Cortex of kidney (tissue), 1 donor: ENCODE measurements at places on chromosomes 3 and 15.

DNA sequence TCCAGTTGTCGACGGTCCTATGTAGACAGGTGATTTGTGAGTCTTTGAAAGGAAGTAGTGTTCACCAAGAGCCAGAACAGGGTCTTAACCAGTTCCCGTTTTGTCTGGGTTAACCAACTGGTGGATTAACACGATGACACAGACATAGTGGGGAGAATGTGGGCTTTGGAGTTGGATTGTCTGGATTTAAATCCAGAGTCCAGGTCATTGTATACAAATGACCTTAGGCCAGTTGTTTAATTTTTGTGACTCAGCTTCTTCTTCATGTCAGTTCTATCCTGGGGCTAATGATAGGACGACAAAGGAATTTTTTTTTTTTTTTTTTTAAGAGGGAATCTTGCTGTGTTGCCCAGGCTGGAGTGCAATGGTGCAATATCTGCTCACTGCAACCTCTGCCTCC, 126.7 kb downstream of the LPP start:
- no peak for DNase-seq

DNA sequence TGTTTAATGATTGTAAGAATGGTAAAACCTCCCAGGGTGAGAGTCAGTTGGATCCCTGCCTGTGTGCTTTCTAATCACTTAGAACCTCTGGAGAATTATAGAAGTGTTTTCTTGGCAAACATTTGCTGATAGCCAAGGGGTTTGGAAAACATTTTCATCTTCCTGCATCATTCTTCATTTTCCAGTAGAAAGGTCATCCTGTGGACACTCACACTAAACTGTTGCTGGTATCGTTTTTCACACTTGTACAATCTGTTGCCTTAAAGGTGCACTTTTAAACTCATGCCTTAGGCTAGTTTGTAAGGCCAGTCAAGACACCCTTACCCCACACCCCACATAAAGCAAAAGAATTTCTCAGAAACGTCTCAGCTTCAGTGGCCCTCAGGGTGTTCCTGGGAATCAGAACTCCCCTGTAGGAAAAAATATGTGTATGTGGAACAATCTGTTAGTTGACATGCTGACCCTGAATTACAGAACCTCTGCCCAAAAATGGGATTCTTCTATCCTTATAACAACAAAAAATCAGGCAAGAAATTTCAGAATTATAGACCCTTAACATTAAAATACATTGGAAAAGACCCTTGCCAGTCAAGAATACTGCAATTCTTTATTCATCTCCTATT, 5.8 kb upstream of the PLD1 start:
- no peak for DNase-seq

DNA sequence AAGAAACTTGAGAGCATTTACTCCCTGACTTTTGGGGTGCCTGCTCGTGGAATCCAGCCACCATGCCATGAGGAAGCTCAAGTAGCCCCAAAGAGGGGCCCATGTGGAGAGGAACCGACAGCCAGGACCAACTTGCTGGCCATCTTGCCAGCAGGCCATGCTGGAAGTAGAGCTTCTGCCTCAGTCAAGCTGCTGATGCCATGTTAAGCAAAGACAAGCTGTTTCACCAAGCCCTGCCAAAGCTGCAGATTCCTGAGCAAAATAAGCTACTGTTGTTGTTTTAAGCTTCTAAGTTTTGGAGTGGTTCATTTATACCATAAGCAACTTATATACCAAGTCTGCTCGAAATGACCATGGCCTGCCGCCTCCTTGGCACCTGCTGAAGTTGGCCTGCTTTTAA, 14.1 kb downstream of the RFTN1 start:
- DNase-seq = no peak

- no peak for DNase-seq
Measured at GRCh38 chr3:49164983-49165720, 979 bp downstream of the CCDC71 start.

DNA sequence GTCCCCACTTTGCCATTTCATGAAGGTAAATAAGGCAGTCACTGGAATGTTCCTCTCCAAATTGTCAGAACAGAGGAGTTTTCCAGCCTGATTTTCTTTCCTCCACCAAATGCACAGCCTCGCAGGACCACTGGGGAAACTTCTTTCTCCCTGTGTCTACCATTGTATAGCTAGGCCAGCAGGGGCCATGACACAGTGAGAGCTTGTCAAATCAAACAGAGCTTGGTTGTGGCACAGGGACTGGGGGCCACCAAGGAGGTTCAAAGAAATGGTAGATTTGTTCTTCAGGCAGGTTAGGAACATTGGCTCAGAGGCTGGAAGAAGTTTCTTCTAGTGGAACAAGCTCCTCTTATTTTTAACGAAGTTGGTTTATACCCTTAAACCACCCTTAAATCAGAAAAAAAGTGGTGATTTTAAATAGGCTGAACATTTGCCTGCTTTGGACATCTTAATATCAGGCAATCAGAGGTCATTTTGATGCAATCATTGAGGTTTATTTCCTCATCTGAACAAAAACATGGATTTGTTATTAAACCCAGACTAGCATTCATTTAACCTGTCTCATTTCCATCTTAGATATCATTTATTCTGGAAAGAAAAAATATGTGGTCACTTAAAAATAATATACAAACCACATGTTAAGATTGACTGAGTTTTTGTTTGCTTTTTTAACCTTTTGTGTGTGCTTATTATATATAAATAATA, 105.6 kb downstream of the GTPBP8 start:
- DNase-seq = no peak

GRCh38 chr3:152121270-152121636, 147.5 kb upstream of the MBNL1 start:
- DNase-seq = no peak

DNA sequence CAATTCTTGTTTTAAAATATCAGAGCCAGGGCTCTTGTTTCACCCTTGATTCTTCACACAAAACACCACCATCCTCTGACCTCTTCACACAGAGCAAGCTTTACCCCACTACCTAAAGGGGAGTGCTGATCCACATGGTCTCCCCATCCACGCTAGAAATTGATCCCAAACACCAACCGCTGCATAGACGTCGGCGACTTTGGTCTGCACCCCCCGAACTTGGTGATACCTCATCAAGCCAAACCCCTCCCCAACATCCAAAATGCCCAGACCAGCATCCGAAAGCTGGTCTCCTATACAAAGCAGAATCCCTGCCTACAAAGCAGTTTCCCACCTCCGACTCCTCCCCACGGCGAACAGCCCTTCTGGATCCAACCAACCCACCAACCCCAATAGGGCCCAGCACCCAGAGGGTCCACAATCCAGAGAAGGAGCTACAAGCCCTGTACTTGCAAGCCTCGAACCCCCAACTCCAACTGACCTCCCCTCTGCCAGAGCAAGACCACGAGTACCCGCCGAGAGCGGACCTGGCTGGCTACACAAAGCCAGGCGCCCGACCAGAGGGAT, 25.8 kb upstream of the MTHFS start:
- no peak for DNase-seq

- DNase-seq = no peak
Measured at GRCh38 chr15:48486228-48486627, 155.0 kb downstream of the DUT start.

- no peak for DNase-seq
Measured at GRCh38 chr3:146342989-146343388, 92.1 kb upstream of the PLSCR4 start.

DNA sequence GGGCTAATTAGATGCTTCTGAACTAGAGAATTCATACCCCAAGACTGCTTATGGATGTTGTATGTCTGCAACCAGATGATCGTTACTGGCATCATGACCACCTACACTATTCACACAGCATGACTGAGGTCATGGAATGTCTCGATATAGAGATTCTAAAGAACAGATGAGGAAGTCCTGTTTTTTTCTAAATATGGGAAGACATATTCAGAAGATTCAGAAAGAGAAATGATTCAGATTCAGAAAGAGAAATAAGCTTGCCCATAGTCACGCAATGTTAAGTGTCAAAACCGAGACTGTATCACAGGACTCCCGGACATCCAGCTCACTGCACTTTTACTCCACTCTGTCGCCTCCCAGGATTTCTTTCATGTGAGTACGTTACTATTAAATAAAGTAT, 136.2 kb downstream of the TPRG1 start:
- DNase-seq = no peak

GRCh38 chr3:47042231-47042791, 62.8 kb downstream of the NBEAL2 start:
- no peak for DNase-seq

GRCh38 chr15:68896178-68896577, 34.1 kb upstream of the SPESP1 start:
- no peak for DNase-seq

GRCh38 chr3:37601832-37602231, 259.8 kb upstream of the CTDSPL start:
- DNase-seq = no peak

DNA sequence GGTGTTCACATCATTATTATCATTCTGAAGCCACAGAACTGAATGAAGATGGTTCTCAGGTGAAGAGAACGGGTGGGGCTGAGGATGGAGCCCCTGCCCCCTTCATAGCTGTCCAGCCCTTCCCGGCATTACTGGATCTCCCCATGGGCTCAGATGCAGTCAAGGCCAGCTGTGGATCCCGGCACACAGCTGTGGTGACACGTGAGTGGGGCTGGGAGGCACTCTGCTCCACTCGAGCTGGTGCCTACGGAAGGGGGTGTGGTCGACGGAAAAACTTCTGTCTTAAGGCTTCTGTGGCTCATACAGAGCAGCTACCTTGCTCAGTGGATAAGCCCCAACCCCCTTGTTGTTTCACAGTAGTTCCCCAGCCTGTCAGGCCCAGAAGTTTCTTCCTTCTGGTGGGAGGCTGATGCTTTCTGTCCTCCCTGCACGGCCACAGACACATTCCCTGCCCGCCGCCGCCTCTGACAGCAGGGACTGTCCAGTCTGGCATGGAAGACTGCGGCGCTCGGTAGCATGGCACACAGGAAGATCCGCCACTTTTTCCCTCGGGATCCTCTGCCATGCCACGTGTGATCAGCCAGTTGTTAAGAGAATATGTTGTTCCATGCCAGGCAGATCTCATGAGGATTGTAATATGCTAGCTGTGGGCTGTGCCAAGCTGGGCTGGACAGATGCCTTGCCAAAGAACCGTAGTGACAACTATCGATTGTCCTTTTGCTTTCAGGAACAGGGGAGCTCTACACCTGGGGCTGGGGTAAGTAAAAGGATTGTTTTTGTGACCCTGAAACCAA, 5.8 kb downstream of the RCCD1 start:
- no peak for DNase-seq

- DNase-seq = no peak
Measured at GRCh38 chr15:31328428-31328968, 1.9 kb downstream of the KLF13 start.

- no peak for DNase-seq
Measured at GRCh38 chr3:149501524-149501923, 27.0 kb downstream of the TM4SF4 start.
